ENCODE measurements at places on chromosomes 11 and 22.

GRCh38 chr22:27557286-27558008, 244.1 kb downstream of the MN1 start:
- DNase-seq: no peak

GRCh38 chr11:105781807-105782206, 171.9 kb downstream of the GRIA4 start:
- no peak for DNase-seq

DNA sequence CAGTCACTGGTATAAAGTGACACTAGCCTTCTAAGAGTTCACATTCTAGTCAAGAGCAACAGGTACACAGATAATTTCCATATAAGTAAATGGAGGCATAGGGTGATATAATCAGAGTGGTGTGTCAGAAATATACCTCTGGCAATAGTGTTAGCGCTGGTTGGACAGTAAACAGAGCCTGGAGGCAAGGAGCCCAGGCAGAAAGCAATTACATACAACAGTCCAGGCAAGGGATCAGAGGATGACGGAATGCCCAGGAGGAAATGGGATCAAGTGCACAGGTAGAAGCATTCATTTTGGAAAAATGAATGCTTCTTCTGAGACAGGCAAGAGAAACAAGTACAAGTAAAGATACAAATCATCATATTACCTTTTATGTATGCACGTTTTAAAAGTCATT, 36.2 kb upstream of the MMP13 start:
- DNase-seq: no peak

DNA sequence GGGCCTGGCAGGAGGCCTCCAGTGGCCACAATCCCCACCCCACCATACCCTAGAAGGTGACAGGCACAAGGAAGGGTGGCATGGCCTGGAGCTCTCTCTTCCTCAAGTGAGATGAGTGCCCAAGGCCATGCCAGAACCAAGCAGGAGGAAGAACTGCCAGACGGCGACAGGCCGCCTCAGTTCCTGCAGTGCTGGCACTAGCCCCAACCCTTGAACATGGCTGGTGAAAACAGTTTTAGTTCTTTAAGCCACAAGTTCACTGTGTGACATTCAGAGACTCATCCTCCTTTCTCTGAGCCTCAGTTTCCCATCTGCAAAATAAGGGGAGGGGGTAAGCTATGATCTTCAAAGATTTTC, 9.8 kb downstream of the CHRDL2 start:
- DNase-seq: no peak

- DNase-seq: no peak
Observed at GRCh38 chr22:23196165-23196564, 15.9 kb downstream of the BCR start.

DNA sequence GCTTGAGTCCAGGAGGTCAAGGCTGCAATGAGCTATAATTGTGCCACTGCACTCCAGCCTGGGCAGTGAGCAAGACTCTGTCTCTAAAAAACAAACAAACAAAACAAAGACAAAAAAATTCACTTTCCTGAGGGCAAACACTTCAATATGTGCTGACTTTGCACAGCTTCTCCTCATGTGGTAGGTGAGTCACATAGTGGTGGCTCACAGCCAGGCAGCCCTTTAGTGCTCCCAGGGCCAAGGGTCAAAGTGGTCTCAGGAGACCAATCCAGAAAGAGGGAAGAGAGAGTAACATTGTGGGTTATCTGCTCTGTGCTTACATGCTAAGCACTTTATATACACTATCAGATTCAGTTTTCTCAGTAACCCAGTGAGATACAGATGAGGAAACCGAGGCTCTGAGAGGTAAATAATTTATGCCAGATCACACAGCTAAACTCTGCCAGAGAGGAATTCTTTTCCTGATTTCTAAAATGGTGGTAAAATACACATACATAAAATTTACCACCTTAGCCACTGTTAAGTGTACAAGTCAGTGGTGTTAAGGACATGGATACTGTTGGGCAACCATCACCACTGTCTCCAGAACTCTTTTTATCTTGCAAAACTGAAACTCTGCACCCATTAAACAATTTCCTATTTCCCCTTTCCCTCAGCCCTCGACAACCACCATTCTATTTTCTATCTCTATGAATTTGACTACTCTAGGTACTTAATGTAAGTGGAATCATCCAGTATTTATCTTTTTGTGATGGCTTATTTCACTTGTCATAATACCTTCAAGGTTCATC, 231.7 kb upstream of the NARS2 start:
- DNase-seq: no peak

GRCh38 chr22:24440270-24440717, 12.9 kb downstream of the ADORA2A start:
- no peak for DNase-seq

- no peak for DNase-seq
Observed at GRCh38 chr11:103633819-103634590, 402.4 kb upstream of the DDI1 start.

GRCh38 chr11:119156496-119156895, 7.6 kb downstream of the ABCG4 start:
- no peak for DNase-seq

DNA sequence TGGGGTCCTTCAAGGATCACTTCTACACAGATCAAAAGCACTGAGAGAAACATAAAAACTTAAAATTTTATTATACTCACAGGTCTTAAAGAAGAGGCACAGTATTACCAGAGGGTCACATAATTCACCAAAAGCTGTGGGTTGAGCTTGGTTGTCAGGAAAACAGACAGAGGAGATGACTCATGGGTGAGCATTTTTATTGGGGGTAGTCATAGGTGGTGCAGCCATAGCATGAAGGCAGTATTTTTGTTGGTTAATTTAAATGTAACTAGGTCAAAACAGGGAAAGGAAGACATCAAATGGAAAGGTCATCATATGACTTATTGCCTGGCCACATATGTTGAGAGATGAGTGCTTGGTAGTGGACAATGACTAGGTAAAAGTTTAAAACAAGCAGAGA, 24.2 kb downstream of the OR5B17 start:
- DNase-seq: no peak

DNA sequence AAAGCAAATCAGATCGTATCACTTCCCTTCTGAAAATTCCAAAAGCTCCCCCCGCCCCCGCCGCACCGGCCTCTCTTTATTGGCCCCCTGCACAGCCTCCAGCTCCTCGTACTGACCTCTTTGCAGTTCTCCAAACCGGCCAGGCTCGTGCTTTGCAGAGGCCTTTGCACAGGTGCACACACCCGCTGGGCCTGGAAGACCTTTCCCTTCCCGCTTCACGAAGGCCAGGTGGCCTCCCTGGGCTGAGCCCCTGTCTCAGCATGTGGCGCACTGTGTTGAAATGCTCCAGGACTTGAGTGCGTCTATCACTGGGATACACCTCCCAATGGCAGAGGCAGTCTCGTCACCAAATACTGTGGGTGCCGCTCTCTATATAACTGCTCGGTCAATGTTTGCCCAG, 13.2 kb upstream of the ADA2 start:
- DNase-seq: no peak

DNA sequence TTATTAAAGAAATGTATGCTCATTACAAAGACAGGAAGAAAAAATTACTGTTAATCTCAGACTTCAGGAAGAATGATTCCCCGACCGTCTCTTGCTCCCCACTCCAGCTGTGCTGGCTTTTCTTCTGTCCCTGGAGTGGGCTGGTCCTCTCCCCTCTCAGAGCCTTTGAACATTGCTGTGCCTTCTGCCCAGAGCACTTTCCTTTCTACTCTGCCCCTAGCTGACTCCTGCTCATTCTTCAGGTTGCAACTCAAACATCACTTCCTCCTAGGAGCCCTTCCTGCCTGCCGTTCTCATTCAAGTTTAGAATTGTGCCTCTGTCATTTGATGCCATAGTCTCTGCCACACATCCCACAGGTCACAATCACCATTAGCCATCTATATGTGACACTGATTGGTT, 329.5 kb downstream of the MIAT start:
- no peak for DNase-seq

GRCh38 chr11:126914941-126915340, 85.6 kb downstream of the KIRREL3 start:
- no peak for DNase-seq

- DNase-seq: no peak
Observed at GRCh38 chr11:116808262-116809175, 14.6 kb downstream of the APOA4 start.

GRCh38 chr11:33830903-33831648, 56.8 kb upstream of the FBXO3 start:
- no peak for DNase-seq

GRCh38 chr11:9947231-9947864, 283.5 kb downstream of the SWAP70 start:
- no peak for DNase-seq

- DNase-seq: no peak
Observed at GRCh38 chr11:73995731-73996130, 13.1 kb upstream of the UCP2 start.

DNA sequence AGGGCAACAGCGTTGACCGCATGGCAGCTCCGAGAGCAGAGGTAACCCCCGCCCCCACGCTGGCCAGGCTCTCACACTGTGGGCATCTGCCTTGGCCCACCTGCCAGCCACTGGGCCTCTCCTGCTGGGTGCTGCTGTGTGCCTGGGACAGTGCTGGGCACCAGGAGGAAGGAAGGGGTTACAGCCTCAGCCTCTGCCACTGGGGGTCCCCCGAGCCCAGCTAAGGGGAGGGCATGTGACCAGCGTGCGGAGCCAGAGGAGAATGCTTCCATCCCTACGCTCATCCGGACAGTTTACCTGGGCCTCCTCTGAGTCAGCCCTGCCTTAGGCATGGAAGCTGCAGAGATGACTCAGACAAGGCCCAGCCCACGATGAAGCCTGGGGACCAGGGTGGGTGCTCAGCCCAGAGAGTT, 10.9 kb downstream of the NCF4 start:
- DNase-seq: no peak

DNA sequence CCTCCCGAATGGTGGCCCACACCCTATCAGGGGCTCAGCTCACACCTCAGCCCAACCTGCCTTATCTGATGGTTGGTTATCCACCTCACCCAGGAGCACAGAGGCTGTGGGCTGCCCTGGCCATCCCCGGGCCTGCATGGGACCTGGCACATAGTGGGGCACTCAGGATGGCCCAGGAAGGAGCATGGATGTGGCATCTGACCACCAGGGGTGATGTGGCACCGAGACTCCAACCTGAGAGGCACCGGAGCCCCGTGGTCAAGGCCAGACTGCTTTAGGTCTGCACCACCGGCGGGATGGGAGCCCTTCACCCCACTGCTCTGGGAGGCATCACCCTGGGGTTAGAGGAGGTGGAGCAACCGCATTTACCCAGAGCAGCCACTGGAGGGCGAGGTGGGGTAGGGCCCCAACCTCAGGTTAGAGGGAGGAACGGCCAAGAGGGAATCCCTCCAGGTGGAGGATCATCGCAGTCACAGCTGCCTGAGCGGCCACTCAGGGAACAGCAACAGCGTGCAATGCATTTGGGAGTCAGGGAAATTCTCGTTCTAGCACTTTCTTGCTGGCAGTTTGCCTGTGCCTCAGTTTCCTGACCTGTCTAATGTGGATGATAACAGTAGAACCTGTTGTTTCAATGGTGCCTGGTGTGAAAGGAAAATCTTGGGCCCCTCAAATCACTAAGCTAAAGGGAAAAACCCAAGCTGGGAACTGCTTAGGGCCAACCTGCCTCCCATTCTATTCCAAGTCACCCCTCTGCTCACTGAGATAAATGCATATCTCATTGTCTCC, 52.9 kb upstream of the CARS1 start:
- DNase-seq: peak; percentile 27

- DNase-seq: no peak
Observed at GRCh38 chr22:47202819-47203553, 440.5 kb downstream of the TBC1D22A start.

DNA sequence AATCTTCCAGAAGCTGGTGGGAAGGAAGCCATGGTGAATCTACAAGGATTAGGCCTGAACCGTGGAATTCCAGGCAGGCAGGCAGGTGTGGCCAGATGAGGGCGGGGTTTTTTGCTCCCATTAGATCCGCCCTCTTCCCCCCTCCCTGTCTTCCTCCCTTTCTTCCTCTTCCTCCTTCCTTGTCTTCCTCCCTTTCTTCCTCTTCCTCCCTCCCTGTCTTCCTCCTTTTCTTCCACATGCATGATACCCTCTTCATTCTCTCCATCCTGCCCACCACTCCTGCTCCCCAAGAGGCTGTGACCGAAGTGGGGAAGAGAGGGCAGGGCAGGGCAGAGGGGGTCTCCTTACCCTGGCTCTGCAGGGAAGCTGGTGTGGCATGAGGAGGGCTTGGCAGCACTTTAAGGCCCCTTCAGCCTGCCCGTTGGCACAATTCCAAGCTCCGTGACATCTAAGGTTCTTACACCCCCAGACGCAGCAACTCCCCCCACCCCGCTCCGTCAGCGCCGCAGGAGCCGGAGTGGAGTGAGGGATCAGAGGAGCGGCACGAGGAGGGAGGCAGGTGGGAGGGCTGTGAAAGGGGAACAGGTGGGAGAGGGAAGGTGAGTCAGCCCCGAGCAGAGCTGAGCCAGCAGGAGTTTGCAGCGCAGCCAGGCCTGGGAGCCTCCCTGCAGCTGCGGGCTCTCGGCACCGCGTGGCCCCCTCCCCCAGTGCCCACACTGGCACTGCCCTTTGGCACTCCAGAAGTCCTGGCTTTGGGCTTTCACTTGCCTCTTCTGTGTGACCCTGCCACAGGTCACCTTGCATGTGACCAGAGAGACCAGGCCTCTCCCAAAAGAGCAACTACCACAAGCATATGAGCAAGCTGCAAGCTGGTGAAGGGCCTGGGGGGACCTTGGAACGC, 32.1 kb downstream of the KCNJ4 start:
- no peak for DNase-seq

GRCh38 chr11:66150140-66150539, 80.1 kb downstream of the PACS1 start:
- no peak for DNase-seq

GRCh38 chr11:123718469-123718868, 23.0 kb downstream of the ZNF202 start:
- DNase-seq: no peak

GRCh38 chr22:39959640-39960447, at the start of gene TMA7B:
Gene TMA7B (plus strand): TSS chr22:39960397. CDS start chr22:39964375, 3,978 bp downstream.
- no peak for DNase-seq

- no peak for DNase-seq
Observed at GRCh38 chr11:10627291-10627690, 58.8 kb upstream of the LYVE1 start.

- no peak for DNase-seq
Observed at GRCh38 chr22:19823902-19824211, 30.8 kb downstream of the GNB1L start.

DNA sequence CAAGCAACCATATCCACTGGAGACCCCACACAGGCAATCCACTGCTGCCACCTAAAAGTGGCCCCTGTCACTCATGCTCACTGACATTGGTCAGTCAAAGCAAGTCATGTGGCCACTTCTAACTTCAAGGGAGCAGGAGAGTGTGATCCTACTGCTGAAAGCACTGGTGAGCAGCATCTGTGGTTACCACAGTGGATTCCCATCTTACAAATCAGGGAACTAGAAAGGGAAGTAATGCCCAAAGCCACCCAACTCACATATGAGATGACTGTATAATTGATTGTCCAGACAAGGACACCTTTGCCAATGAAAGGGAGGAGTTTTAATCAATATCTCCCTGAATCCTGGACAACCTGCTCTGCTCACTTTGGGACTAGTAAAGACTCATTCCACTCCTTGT, 17.7 kb downstream of the RCN1 start:
- no peak for DNase-seq
